ENCODE measurements at places on chromosomes 4 and X.

DNA sequence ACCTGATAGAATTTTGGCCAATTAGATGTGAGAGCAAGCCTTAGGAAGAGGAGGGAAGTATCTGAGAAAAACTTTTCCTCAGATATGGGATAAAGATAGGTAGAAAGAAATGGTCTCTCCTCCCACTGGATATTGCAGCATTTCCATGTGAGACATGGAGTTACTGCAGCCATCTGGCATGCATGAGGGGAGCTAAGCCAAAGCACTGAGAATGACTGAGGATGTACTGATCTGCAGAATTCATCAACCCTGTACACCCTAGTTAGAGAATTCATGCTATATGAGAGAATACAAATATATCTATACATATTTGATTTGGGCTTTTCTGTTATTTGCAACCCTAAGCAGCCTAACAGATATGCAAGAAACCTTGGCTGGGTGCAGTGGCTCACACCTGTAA lies 52.5 kb upstream of the RPL34 start:
- DNase-seq: no peak

DNA sequence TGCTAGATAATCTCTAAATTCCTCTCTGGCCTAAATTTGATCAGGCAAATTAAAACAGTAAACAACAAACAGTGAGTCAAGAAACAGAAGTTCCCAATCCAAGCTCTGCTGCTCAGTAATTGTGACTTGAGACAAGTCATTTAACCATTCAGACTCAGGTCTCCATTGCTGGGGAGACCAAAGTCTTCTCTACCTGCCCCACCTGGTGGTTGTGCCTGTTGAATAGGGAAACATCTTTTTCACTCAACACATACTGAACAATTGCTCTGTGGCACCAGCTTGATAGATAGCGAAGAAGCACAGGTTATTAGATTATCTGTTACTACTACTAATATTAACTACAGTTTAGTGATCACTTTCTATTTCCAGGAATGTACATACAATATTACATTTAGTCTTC lies 112.1 kb upstream of the EOLA2 start:
- no peak for DNase-seq

DNA sequence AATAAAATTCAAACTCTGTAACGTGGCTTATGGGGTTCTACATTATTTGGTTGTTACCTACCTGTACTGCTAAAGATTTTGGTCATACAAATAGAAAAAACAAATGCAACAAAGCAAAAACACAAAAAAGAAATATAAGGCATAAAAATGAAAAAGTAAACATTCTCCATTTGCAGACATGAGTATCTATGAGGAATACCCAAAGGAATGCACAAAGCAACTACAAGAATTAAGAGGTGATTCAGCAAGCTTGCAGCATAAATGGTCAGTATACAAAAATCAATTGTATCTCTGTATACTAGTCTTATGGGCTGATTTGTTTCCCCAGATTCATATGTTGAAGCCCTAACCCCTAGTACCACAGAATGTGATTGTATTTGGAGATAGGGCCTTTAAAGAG lies 3.6 kb upstream of the PDE5A start:
- peak; percentile 58 for DNase-seq

DNA sequence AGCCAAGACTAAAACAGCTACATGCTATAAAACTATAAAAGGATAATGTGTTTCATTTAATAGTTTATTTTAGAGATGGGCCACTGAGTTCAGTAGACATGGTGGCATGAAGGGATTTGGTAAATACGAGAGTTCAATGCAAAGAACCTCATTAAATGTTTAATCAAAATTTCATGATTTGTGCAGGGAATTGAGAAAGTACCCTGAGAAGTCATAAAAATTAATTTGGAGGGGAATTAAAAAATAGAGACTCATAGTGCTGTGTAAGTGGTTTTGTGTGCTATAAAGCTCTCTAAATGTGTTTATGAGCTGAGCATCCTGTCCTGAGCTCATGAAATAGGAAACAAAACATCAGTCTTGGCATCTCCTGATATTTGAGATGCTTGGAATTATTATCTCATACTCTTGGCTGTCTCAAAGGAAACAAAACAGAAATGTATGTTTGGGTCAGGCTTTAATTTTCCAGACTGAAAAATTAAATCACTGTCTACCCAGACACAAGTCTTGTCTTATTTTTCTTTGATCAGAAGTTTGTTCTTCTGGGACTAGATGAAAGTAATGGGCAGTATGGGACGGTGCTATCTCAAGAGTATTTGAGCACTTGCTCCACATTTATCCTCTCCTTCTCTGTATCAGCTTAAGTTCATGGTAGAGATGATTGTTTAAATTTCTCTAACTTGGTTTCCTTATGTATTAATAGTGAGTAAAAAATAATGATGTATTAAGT lies 38.0 kb upstream of the EMCN start:
- DNase-seq: peak; percentile 3

Measured in fibroblast of lung (primary cell).